Chondrocyte (in vitro differentiated cells): ENCODE measurements at places on chromosomes 5 and 9. TPM values are rescaled to one million over a fixed set of nuclear protein-coding genes. Genes with fewer than 3 reads are reported as not detected.
A peak's percentile ranks its signal among the peaks of the same experiment; 100 is the strongest.

DNA sequence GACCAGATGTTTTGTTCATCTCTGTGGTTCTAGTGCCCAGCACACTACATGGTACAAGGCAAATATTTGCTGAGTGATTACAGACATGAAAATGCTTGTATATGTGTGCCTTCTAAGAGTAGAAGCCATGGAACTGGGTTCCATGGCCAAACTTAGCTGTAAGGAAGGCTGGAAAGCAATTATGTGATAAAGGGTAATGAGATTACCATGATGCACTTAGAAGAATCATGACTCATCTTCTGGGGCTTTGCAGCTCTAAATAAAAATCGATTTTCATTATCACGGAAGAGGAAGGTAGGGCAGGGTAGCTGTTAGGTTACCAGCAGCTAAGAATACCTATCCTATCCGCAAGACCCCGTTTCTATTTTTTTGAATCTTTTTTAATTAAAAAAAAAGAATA lies 28.0 kb downstream of the RFK start:
- DNase-seq = no peak

- DNase-seq = no peak
Measured at GRCh38 chr9:130143958-130144366, 28.2 kb upstream of the NCS1 start.

GRCh38 chr9:121107881-121108280 lies 33.1 kb downstream of the CNTRL start:
- DNase-seq = no peak

FBN2 gene
- total RNA-seq = 303 to 524 TPM (median 311 TPM) in 3 replicates

- no peak for DNase-seq
Measured at GRCh38 chr9:16309082-16309468, 561.4 kb downstream of the BNC2 start.

- no peak for DNase-seq
Measured at GRCh38 chr5:168734119-168734518, 155.0 kb upstream of the PANK3 start.

- DNase-seq = no peak
Measured at GRCh38 chr5:132812123-132812765, 858 bp upstream of the SOWAHA start.

DNA sequence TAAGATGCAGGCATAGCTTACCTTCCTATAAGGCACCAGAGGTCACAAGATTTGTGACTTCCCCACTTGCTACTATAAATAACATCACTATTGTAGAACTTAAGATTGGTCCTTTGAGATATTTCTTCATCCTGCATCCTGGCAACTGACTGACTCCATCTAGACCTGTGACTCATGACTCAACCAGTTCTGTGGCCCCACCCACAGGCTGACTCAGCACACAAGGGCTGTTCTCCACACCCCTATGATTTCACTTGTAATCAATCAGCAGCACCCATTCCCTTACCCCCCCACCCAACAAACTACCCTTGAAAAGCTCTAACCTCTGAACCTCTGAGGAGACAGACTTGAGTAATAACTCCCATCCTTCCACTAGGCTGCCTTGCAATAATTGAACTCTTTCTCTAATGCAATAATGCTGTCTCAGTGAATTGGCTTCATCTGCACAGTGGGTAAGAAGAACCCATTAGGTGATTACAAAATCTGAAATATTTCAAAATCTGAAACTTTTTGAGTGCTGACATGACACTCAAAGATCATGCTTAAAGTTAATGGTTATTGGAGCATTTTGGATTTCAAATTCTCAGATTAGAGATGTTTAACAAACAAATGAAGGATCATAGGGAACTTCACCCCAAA lies 296.7 kb downstream of the ARL15 start:
- DNase-seq = no peak

- DNase-seq = no peak
Measured at GRCh38 chr5:130279386-130279785, 375.1 kb downstream of the CHSY3 start.

MARCOL gene
- total RNA-seq = not detected in 3 replicates

GRCh38 chr5:1743769-1744085 lies 55.9 kb downstream of the MRPL36 start:
- no peak for DNase-seq

DNA sequence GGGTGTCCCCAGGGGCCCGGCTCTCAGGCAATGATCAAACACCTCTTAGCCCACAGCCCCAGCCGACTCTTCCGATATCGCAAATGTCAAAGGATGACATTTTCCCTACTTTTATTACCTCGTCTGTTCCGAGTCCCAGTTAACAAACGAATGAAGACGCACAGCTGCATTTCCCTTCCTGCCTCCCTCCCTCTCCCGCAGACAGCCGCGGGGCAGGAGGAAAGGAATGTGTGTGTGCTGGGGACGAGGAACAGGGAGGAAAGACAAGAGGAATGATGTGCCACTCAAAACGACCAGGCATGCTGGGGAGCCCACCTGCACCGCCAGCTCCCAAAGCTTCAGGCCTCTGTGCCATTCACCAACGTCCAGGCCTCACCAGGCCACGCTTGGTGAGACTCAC lies 125.9 kb upstream of the SARDH start:
- DNase-seq = no peak

DNA sequence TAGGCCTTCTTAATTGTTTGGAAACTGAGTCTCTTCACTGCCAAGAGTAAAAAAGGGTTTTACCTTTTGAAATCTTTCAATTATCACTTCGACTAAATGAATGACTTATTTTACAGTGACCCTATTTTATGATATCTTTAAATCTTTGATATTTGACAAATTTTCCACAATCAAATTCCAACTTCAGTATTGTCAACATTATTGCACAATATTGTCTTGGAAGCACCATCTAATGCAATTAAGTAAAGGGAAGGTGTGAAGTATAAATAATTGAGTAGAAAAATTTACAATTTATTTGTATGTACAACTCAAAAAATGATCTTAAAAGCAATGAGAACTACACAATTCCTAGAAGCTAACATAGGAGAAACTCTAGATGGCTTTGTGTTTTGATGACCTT lies 49.2 kb downstream of the GABRA6 start:
- no peak for DNase-seq

C9 gene
- total RNA-seq = not detected in 3 replicates

C5orf52 gene
- total RNA-seq = not detected in 3 replicates

DNA sequence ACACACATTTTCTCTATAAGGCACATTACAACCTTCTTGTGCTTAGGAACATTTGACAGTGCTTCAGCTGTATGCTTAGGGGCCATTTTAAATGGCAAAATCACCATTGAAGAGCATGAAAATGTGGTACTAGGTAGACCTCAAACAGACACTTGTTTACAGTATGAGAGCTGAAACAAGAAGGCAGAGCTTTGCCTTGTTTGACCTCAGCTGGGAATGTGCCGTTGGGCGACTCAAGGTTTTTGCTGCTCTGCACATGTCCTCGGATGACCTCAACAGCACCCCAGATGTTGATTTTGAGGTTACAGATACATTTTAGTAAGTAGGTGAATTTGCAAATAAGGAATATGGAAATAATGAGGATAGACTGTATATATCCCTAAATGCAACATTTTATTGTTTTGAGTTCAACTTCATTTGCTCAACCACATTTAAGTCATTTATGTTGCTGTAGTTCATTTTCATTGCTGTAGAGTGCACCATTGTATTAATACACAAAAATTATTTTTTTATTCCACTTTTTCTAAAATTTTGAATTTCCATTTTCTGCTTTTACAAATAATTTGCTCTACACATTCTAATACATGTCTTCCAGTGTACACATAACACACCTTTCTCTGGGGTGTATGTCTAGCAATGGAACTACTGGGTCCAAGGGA lies 206.8 kb downstream of the NR3C1 start:
- DNase-seq = no peak

DNA sequence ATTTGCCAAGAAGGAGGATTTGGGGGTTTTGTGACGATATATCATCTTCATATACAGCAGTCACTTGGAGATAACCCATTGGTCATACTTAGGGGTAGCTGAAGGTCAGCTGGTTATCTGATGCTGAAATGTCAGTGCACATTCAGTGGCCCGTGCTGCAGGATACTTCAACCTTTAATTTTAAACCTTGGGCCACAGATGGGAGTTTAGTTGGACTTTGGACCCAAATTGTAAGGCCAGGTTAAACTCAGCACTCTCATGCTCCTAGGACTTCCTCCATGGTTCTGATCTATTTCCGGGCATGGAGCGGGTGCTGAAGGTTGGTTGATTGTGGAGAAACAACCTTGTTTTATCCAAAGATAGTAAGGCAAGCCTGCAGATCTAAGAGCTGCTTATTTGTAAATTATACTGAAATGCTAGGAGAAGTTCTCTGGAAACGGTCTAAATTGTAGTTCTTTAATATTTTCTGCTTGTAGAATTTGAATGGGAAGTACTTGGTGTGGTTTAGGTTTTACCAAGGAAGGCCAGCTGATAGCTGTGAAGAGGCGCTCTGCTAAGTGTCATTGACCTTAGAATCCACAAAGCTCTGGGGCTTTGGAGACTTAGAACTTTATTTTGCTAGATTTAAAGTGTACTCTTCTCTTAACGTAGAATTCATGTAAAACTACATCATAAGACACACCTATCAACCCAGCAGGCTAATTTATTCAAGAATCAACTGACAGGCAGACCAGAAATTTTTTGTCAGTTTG lies 38.6 kb downstream of the SLC44A1 start:
- no peak for DNase-seq

HSPA4 gene
- total RNA-seq = 112 to 117 TPM (median 112 TPM) in 3 replicates

KCNN2 gene
- 0.19 TPM in 1 of 3 replicates, not detected in the others for total RNA-seq

- no peak for DNase-seq
Measured at GRCh38 chr9:36023260-36024048, 13.3 kb upstream of the RECK start.

DNA sequence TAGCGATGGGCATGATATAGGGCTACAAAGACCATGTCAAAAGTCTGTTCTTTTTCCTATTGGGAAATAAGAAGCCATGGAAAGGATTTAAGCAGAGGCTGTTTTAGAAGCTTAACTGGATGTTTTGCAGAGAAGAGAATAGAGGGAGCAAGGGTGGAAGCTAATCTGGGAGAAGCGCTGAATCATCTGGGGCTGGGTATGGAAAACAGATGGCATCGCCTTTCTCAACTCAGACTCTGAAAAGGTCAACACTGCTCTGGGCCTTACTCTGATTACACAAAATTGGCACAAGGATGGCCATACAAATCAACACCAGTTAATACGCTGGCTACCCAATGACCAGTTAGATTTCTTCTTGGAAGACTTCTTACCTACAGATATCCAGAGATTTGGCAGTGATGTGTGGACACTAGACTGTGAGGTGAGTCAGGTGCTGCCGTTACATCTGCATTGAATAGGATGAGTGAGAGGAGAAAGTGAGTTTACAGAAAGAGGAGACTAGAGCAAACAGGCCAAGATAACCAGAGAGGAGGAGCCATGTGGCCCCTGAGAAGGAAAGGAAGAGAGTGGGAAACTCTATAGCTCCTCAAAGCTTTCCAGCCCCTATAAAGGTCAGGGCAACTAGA lies 6.2 kb upstream of the TCERG1 start:
- DNase-seq = no peak

DNA sequence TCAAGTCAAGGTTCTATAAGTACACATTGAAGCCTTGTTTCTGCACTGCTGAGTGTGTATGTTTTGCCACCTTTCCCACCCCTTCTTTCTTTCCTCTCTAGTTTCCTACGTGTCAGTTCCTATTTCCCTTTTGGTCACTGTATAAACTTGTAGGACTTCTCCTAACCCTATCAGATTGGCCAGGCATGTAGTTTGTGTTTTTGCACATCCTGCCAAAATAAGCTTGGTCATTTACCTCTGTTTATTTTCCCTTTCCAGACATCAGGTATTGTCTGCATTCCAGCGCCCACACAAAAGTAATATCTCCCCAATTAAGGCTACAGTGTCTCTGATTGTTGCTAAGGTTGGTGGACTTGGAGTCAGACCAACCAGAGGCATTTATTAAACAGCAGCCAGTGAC lies 252.9 kb upstream of the MPDZ start:
- DNase-seq = no peak

OR1N2 gene
- total RNA-seq = not detected in 3 replicates

- DNase-seq = no peak
Measured at GRCh38 chr5:109682383-109682782, 7.3 kb upstream of the MAN2A1 start.

- no peak for DNase-seq
Measured at GRCh38 chr5:131974622-131974955, 29.1 kb upstream of the MEIKIN start.

PCDHGB6 gene
- total RNA-seq = 52.4 to 64.2 TPM (median 56.8 TPM) in 3 replicates

CSF1R gene
- total RNA-seq = 0.62 to 1.7 TPM (median 0.65 TPM) in 3 replicates

GRCh38 chr5:172714491-172715420 lies 56.2 kb downstream of the DUSP1 start:
- DNase-seq = peak; percentile 81

- no peak for DNase-seq
Measured at GRCh38 chr5:29896646-29897045, 1296.8 kb upstream of the CDH6 start.

BOD1 gene
- total RNA-seq = 62.0 to 71.6 TPM (median 70.9 TPM) in 3 replicates

ADAMTS6 gene
- 20.0 to 30.1 TPM (median 21.5 TPM) in 3 replicates for total RNA-seq

DNA sequence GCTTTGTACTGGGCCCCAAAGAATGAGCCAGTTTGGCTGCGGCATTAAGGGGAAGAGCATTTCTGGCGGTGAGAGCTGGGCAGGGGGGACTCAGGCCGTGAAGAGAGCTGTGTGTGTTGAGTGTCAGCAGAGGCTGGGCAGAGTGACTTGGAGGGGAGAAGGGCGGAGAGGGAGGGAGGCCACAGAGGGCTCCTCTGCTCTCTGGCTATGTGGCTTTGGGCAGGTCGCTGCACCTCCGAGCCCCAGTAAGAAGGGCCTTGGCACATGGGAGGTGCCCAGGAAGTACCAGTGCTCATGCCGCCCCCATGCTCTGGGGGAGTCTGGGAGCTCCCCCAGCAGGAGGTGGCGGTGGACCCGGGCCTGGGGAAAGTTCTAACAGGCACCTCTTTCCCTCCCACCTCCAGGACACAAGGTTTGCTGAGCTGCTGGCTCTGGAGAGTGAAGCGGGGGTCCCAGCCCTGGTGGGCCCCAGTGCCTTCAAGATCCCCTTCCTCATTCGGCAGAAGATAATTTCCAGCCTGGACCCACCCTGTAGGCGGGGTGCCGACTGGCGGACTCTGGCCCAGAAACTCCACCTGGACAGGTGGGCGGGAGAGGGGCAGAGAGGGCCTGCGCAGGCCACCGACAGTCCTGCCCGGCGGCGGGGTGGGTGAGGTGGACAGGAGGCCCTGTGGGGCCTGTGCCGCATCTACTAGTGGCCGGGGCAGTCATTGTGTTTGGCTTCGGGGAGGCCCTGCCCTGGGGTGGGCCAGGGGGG lies 20.1 kb downstream of the HK3 start:
- peak; percentile 72 for DNase-seq

DNA sequence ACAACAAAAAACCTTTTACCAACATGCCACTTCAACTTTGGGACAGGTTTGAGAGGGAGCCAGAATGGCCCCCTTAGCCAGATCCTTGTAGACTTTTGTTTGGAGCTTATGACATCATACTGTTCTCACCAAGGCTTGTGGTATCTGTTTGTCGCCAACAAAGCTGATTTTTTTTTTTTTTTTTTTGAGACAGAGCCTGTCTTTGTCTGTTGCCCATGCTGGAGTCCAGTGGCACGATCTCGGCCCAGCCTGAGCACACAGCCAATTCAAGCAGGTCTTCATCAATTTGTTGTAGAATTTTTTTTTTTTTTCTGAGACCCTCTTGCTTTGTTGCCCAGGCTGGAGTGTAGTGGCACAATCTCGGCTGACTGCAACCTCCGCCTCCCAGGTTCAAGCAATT lies 26.4 kb upstream of the NTNG2 start:
- peak; percentile 13 for DNase-seq

HAPLN1 gene
- 248 to 316 TPM (median 275 TPM) in 3 replicates for total RNA-seq

SWI5 gene
- total RNA-seq = 29.4 to 33.7 TPM (median 31.7 TPM) in 3 replicates
